ENCODE measurements at places on chromosomes 13 and 19. TPM values are rescaled to one million over a fixed set of nuclear protein-coding genes. Genes with fewer than 3 reads are reported as not detected.

GRCh38 chr19:55312621-55313512, 12.3 kb downstream of the TMEM150B start:
- DNase-seq, result no peak

DNA sequence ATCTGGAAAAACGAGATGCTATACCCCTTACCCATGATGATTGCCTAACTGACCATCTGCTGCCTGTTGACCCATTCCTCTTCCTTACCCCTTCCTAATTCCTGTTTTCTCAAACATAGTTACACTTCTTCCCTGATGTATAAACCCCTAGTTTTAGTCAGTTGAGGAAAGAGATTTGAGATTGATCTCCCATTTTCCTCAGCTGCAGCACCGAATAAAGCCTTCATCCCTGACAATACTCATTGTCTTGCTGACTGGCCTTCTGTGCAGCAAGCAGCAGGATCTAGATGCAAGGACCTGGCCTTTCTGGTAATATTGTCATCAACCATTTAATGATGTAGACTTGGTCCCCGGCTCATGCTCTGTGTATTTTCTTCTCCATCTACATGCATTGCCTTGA, 999 bp upstream of the ZNF264 start:
- no peak for DNase-seq

GRCh38 chr13:101739382-101740178, 287.1 kb downstream of the ITGBL1 start:
- DNase-seq, result no peak

GRCh38 chr19:10752913-10753704, 35.2 kb downstream of the DNM2 start:
- DNase-seq, result no peak

DPY19L3 gene
- total RNA-seq, result 24.3 TPM

ANGPTL4 gene
- total RNA-seq, result not detected

DNA sequence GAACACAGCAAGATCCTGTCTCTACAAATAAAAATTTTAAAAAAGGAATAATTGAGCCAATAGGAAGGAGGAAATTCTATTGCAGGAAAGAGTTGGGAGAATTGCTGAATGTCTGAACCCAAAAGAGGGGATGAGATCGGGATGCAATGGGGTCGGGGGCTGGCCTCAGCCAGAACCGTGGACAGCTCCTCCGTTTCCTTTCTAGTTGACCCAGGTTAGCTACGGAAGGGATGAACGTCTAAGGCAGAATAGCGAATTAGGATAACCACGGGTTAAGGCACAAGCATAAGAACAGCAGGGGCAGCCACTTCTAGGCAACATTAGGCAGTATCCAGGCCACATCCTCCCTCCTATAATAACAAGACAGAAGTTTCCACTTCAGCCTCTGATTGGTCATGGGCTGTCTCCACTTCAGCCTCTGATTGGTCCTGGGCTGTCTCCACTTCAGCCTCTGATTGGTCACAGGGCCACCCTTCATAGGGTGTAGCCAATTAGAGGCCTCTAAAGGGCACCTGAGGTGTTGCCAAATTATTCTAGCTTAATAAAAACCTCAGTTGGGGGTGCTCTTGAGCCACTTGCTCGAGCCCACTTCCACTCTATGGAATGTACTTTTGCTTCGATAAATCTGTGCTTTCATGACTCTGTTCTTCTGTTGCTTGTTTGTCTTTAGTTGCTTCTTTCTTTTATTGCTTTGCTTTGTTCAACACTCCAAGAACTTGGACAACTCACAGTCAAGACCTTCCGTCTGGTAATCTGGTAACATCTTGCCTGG, 24.9 kb upstream of the TPM4 start:
- peak; percentile 69 for DNase-seq

GRCh38 chr19:32809254-32809653, 60.3 kb downstream of the SLC7A9 start:
- DNase-seq, result no peak

DNA sequence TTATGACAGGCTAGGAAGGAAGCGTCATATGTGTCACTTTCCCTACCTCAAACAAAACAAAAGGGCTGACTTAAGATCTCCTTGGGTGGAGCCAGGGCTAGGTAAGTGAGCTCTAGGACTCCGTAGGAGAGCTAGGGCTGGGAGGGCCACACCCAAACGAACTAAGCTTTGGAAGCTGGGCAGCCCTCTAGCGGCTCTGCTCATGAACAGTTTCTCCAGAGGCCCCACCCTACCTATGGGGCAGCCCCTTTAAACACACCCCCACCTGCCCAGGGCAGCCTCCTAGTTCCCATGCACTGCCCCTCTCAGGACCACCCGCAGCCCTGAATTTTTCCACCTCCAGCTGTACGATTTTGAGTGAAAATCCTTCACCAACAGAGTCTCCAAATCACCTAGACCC, 3.5 kb downstream of the PEG3 start:
- DNase-seq, result no peak

CEACAM20 gene
- total RNA-seq, result not detected

PRSS57 gene
- not detected for total RNA-seq

- DNase-seq, result no peak
These were observed 158.2 kb downstream of the NALCN start for GRCh38 chr13:101258071-101258470.

CFAP97D2 gene
- 2.0 TPM for total RNA-seq

- no peak for DNase-seq
These were observed at the start of gene SMAD9 for GRCh38 chr13:36919833-36920615. Gene SMAD9, minus strand, starts transcription at chr13:36920238. Its CDS starts 40,549 bp downstream, at chr13:36879689.

ZNF556 gene
- total RNA-seq, result not detected

DNA sequence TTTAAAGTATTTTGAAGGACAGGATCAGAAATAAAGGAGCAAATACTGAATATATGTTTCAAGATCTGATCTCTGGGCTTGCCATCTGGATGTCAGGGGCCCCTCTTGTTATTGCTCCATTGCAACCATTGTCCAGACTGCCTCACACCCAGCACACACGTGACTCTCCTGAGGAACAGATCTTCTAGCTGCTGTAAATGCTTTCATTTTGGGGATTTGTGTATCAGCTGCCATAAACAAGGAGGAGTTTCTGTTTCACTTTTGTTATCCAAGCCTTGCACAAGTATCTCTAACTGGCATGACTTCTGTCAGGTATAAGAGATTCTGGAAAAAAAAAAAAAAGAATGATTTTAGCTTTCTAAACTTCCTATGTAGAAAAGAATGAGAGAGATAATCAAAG, 1624.1 kb upstream of the PRR20A start:
- no peak for DNase-seq

DNA sequence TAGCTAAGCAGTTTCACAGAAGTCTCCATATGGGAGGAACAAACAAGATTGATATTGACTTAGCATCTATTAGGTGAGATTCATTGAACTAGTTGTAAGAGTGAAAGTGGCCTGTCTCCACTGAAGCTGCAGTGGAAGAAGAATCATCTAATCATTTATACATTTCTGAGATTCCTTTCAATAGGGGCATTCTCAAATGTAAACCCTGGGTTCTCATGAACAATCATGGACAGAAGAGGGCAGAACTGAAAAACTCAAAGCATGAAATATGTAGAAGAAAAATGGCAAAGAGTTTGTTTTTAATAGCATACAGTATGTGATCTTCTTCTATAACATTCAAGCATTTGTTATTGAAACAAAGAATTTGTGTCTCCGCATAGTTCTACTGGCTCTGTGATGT, 17.6 kb upstream of the POSTN start:
- DNase-seq, result no peak

DNA sequence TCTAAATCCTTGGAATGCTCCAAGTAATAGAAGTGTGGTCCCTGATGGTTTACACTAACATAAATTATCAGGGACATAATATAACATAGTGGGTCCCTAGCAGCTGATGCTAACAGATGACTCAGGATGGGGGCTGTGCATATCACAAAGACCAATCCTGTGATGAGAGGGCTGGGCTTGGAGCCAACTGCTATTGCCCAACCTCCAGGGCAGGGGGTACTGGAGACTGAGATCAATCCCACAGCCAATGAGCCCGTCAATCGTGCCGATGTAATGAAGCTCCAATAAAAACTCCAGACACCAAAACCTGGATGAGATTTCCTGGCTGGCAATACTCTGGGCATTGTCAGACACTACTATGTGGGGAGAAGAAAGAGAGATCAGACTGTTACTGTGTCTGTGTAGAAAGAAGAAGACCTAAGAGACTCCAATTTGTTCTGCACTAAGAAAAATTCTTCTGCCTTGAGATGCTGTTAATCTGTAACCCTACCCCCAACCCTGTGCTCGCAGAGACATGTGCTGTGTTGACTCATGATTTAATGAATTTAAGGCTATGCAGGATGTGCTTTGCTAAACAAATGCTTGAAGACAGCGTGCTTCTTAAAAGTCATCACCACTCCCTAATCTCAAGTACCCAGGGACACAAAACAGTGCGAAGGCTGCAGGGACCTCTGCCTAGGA, 33.4 kb downstream of the ABCC4 start:
- DNase-seq, result no peak

- no peak for DNase-seq
These were observed 15.1 kb downstream of the CCDC97 start for GRCh38 chr19:41324921-41325639.

DNA sequence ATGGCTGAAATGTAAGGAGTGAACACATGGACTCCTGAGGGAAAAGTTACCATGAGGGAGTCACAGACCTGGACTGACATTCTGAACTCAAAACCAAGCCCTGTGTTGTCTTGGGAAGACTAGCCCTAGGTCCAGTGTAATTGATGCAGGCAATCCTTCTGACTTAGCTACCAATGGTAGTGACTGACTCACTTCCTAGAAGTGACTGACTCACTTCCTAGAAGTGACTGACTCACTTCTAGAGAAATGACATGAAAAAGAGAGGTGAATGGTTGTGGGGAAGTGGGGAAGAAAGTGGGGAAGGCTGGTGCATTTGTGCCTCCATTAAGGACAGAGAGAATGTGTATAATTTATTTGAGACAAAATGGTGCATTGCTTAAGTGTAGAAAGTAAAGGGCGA, 49.9 kb downstream of the EDNRB start:
- no peak for DNase-seq

- no peak for DNase-seq
These were observed 65.4 kb downstream of the TUBGCP3 start for GRCh38 chr13:112522578-112522977.

DNA sequence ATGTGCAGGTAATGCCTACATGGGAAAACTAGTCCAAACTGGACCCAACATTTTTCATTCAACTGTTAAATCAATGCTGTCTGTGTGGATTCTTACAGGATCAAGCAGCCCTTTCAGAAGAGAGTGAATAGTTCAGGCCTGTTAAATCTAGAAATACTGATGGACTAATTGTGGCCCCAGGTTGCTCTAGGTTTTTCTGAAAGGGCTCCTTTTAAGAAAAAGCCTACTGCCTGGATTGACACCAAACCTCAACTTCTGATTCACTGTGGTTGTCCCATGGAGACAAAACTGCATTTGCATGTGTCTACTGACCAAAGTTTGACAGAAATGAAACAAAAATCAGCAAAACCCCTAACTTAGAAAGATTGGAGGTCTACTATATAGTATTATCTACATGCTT, 437.0 kb downstream of the KLF12 start:
- DNase-seq, result no peak

- DNase-seq, result no peak
These were observed 23.9 kb upstream of the MATK start for GRCh38 chr19:3809881-3810707.

DNA sequence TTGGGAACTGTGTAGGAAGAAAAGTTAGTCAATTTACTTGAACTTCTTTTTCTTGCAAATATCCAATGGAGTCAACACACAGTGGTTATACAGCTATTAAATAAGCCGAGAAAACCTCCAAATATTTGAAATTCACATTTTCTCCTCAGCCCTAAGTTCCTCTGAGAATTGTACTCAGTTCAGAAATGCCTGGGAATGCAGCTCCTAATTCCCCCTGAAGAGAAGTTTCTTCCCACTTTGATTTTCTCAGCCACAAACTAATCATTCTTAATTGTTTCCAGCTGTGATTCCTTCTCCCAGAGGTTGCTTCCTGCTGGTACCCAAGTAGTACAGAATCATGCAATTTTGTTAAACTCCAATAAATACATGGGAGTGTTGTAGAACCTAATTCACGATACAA, 246.1 kb upstream of the MIR17HG start:
- no peak for DNase-seq

GRCh38 chr19:31099515-31100205, 249.6 kb downstream of the TSHZ3 start:
- no peak for DNase-seq

DNA sequence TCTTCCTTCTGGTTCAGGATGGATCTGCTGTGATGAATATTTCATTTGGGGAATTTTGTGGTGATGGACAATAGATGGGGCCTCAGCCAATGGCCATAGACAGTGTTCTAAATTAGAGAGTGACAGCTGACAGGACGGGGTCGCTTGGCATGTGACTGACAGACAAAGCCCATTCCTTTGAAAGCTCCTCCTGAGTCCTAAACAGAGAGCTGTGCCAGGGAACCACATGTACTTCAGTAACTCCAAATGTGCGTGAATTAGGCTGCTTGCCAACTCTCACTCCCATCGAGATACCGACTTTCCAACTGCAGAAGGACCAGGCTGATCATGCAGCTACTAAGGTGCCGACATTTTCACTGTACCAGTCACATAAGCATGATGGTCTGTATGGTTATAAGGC, 187.7 kb downstream of the SHISA2 start:
- no peak for DNase-seq

WTIP gene
- total RNA-seq, result 0.29 TPM

GRCh38 chr19:49968279-49968922, 7.4 kb upstream of the SIGLEC11 start:
- no peak for DNase-seq

DNA sequence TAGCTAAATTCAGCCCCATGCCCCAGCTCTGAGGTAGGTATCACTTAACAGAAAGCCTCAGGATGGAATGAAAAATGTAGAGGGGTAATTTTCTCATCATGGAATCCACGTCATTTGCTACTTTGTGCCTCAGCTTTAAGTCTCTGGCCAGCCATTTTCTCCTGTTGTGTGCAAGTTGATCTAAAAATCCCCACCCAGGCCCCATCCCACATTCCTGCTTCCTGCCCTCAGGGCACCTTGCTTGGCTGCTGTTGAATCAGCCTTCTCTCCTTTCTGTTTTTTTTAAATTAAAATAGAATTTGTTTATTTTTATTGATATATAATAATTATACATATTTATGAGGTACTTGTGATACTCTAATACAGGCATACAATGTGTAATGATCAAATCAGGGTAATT, 179.9 kb upstream of the TSHZ3 start:
- no peak for DNase-seq

GRCh38 chr13:24005755-24006281, 108.5 kb upstream of the C1QTNF9B start:
- DNase-seq, result no peak

KLC3 gene
- not detected for total RNA-seq

DNA sequence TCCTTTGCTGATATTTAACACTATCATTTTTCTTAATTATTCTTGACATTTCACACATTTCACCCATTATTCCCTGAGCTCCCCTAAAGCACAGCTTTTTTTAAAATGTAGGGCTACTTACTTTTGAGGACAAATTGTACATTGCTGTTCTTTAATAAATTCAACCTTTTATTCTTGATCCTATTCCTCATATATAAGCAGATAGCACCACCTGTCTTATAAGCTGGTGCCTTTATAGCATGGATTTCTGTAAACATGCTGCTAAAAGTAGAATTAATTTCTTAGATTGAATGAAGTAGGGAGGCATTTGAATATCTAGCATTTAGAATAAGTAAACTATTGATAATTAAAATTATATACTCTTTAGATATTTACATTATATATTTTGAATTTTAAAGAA, 603.4 kb upstream of the PCDH9 start:
- no peak for DNase-seq

- DNase-seq, result no peak
These were observed 1.3 kb downstream of the ITGBL1 start for GRCh38 chr13:101453784-101454201.

Data from naive thymus-derived CD8-positive, alpha-beta T cell (primary cell).